Upper lobe of left lung (tissue), 6 donors: ENCODE measurements at places on chromosomes 4 and X. TPM values are rescaled to one million over a fixed set of nuclear protein-coding genes. Genes with fewer than 3 reads are reported as not detected.

DNA sequence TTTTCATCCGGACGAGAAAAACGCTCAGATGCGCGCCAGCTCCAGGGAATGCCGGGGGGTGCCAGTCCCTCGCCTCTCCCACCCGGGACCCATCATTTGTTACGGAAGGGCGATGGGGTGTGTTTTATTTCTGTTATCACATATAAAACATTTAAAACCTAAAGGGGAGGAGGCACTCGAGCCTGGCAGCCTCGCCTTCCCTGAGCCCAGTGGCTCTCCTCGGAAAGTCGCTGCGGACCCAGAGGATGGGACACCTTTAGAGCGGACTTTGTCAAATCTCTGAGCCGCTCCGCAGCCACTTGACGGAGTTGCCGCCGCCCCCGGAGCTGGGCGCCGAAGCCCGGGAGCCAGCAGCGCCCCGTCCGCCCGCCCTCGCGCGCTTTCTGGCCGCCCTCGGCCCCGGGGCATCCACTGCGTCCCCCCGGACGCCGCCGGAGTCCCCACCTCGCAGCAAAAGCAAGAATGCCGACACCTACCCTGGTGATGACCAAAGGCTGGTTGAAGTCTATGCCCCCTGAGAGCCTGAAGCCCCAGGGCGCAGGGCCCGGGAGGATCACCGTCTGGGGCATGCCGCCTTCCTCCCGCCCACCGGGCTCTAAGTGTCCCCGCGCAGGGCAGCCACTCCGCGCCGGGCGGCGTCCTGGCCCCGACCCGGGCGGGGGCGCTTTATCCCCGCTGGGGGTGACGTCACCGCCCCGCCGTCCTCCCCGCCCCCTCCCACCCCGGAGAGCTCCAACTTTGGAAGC lies at the start of gene PDLIM3:
TSS of gene PDLIM3 (minus strand) at position 642 of the 746 bp plus-strand sequence. CDS start at position 569, 73 bp downstream.
- peak; percentile 93 for DNase-seq
- H3K27ac ChIP-seq, result peak within 1 kb of the TSS; percentile 91
- no peaks in the 10 kb centered on the region for H3K27me3 ChIP-seq
- H3K4me1 ChIP-seq, result peaks cover 7% of the 10 kb centered on the region

DNA sequence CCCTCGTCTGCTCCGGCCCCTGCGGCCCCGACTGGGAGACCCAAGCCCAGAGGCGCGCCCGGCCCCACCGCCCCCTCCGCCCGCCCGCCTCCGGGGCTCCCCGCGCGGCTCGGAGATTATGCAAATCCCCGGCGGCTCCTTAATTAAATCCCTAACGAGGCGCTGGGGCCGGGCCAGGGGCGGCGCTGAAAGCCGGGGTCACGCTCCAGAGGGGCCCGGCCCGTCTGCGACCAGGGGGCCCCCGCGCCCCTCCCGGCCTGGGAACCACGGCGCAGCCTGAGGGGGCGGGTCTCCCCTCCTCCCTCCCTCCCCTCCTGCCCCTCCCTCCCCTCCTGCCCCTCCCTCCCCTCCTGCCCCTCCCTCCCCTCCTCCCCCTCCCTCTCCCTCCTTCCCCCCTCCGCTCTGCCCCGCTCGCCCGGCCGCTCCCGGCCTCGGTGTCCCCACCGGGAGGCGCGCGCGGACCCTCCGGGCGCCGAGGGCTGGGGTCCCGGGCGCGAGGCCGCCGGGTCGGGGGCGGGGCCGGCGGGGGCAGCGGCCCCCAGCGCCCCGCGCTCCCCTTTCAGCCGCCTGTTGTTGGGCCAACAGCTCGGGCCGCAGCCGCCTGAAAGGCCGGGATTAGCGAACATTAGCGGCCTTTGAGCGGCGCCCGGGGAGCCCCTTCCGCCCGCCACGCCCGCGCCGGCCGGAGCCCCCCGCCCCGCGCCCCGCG lies 25.9 kb upstream of the FGFR3 start:
- no peaks in the 10 kb centered on the region for H3K36me3 ChIP-seq
- H3K27me3 ChIP-seq, result peaks cover 11% of the 10 kb centered on the region
- DNase-seq, result no peak
- peak overlapping the region; percentile 77 for H3K27ac ChIP-seq
- no peak overlapping the region for H3K4me3 ChIP-seq
- H3K4me1 ChIP-seq, result peaks cover 62% of the 10 kb centered on the region

DNA sequence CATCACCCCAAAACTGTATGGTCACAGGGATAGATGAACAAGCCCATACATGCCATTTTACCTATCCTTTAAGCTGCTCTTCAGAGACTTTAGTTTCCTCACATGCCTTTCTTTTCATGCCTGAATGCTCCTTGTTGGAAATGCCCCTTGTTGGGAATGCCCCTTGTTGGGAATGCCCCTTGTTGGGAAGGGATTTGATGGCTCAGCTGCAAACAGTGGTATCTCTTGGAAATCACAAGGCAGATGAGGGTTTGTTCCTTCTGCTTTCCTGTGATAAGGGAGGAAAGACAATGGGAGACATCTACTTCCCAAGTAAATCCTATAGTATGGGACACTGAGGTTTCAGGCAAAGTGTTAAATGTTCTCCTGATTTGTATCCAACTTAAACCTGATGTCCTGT lies 11.5 kb downstream of the CXCL2 start:
- no peak overlapping the region for H3K4me3 ChIP-seq
- H3K27ac ChIP-seq, result no peak overlapping the region
- no peak for DNase-seq

- H3K27me3 ChIP-seq, result no peaks in the 10 kb centered on the region
- H3K4me3 ChIP-seq, result no peak overlapping the region
- no peak overlapping the region for H3K27ac ChIP-seq
- no peak for DNase-seq
- H3K4me1 ChIP-seq, result no peaks in the 10 kb centered on the region
Measured at GRCh38 chrX:542179-542578, 88.4 kb upstream of the SHOX start.

DNA sequence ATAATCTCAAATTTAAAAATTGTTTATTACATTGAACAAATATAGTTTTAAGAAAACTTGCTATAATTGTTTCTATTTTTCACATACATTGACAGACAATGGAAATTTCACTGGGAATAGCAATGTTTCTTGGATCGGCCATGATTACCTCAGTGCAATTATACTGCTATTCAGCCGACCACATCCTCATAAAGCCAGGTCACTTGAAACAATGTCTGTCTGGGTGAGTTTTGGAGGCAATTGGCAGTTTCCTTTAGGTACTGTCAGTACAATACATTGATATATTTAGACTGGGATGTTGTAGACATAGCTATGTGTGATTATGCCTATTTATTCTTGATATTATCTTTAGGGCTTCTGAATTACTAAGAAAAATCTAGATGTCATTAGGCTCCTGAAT lies 89.5 kb upstream of the VEGFC start:
- DNase-seq, result no peak
- no peak overlapping the region for H3K4me3 ChIP-seq
- no peaks in the 10 kb centered on the region for H3K36me3 ChIP-seq
- no peaks in the 10 kb centered on the region for H3K27me3 ChIP-seq
- H3K4me1 ChIP-seq, result no peaks in the 10 kb centered on the region
- no peak overlapping the region for H3K27ac ChIP-seq

HTN3 gene
- total RNA-seq, result not detected

BEX3 gene
- 198 TPM for total RNA-seq

GRCh38 chrX:44234116-44234515 lies 109.4 kb downstream of the EFHC2 start:
- no peaks in the 10 kb centered on the region for H3K36me3 ChIP-seq
- no peak overlapping the region for H3K27ac ChIP-seq
- H3K27me3 ChIP-seq, result no peaks in the 10 kb centered on the region
- no peak overlapping the region for H3K4me3 ChIP-seq
- no peak for DNase-seq
- no peaks in the 10 kb centered on the region for H3K4me1 ChIP-seq

DNA sequence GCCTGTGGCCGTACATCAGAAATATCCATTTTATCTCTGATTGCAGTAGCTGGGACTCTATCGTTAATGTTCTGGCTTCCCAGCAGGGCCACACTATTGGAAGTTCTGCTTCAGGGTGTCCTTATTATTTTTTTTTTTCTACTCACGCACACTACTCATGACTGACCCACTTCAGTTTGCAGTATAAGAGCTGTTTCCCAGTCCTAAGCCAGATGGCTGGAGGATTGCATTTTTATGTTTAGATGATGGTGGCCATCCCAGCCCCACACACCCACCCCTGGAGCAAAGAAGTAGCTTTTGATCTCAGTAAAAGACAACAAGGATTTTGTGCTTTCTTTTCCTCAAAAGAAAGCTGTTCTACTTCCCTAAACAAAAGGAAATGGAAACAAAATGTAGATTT lies 557.0 kb upstream of the GALNTL6 start:
- no peak for DNase-seq
- no peaks in the 10 kb centered on the region for H3K4me1 ChIP-seq
- no peaks in the 10 kb centered on the region for H3K36me3 ChIP-seq
- no peak overlapping the region for H3K27ac ChIP-seq

DNA sequence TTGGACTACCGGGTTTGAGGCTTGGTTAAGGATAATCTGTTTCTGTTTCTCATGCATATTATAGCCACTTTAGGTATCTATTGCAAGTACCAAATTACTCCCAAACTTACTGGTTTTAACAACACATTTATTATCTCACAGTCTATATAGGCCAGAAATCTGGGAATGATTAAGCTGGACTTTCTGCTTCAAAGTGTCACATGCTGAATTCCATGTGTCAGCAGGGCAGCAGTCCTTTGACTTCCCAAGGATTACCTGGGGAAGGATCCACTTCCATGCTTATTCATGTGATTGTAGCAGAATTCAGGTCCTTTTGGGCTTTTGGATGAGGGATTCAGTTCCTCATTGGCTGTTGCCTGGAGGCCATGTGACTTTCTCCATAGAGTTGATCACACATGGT lies 349.0 kb upstream of the TRAM1L1 start:
- H3K4me3 ChIP-seq, result no peak overlapping the region
- H3K4me1 ChIP-seq, result no peaks in the 10 kb centered on the region
- H3K27ac ChIP-seq, result no peak overlapping the region
- H3K27me3 ChIP-seq, result no peaks in the 10 kb centered on the region

POF1B gene
- 2.1 TPM for total RNA-seq

PLAC1 gene
- not detected for total RNA-seq

DNA sequence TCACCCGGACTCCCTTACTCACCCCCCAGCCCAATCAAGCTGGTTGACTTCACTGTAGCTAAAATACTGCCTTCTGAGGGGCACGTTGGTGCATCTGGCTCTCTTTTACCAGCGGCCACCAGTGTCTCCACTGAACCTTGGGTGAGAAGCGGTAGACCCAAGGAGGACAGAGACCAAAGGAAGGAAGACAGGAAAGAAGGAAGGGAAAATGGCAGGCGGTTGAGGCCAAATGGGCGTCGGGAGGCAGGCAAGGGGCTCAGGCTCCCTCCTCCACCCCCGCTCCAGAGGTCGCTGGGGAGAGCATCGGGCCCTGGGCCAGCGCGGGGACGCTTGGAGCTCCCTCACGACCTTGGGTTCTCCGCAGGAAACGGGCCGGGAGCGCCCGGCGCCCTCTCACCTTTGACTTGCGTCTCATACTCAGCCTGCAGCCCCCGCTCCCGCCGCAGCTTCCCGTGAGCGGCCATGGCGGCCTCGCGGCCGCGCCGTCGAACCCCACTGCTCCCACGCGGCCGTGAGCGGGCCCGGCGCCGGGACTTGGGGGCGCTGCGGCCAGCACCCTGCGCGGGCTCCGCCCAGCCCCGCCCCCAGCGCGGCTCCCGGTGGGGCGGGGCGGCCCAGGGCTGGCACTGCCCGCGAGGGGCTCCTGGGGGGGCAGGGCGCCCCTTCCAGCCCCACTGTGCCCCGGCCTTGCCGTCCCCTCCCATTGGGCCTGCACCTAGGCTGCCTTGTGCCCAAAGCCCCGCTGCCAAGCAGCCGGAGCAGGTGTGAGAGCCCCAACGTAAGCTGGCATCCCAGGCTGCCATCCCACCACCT lies at the start of gene ARHGAP4:
TSS of gene ARHGAP4 (minus strand) at position 526 of the 813 bp plus-strand sequence. CDS start at position 464, 62 bp downstream.
- peak within 1 kb of the TSS; percentile 59 for H3K4me3 ChIP-seq
- peaks cover 33% of the 10 kb centered on the region for H3K4me1 ChIP-seq
- DNase-seq, result peak; percentile 88
- peak within 1 kb of the TSS; percentile 98 for H3K27ac ChIP-seq

- H3K4me3 ChIP-seq, result no peak overlapping the region
- H3K27me3 ChIP-seq, result no peaks in the 10 kb centered on the region
- no peaks in the 10 kb centered on the region for H3K36me3 ChIP-seq
- DNase-seq, result no peak
Measured at GRCh38 chr4:17646693-17647092, 32.3 kb downstream of the MED28 start.

DSPP gene
- total RNA-seq, result not detected

YY2 gene
- 6.9 TPM for total RNA-seq

DNA sequence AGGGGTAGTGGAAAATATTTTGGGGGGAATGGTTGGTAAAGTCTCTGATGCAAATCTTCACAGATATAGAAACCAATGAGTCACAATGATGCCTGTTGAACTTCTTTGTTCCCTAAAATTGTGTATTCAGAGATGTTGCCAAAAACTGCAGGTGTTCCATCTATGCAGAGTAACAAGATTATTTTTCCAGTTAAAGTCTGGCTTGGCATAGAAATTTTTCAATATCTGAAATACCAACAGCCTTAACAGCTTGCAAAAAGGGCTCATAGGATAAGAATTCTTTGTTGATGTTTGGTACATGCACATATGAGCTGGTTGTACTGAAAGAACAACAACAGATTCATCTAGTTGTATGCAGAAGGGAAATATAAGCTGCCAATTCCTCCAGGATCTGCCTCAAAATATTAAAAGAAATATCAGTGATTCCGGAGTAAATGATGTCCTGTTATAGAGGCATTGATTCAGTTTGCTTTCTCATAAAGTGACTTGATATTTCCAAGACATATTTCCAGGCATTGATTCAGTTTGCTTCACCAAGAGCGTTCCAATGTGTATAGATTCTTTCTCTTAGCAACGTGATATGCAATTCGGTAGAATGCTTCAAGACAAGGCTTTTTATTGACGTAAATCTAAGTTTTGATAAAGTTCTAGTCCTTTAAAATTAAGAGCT lies 564.4 kb downstream of the TMA16 start:
- no peak overlapping the region for H3K27ac ChIP-seq
- no peaks in the 10 kb centered on the region for H3K27me3 ChIP-seq
- H3K36me3 ChIP-seq, result no peaks in the 10 kb centered on the region

DMRTC1B gene
- not detected for total RNA-seq

USP51 gene
- 0.55 TPM for total RNA-seq

DTHD1 gene
- total RNA-seq, result 12.6 TPM

- no peaks in the 10 kb centered on the region for H3K27me3 ChIP-seq
- H3K4me3 ChIP-seq, result no peak overlapping the region
- no peaks in the 10 kb centered on the region for H3K36me3 ChIP-seq
- peak overlapping the region; percentile 24 for H3K27ac ChIP-seq
Measured at GRCh38 chr4:81490403-81491160, 18.9 kb upstream of the RASGEF1B start.

SH3RF1 gene
- total RNA-seq, result 37.7 TPM

GRCh38 chrX:20352935-20353336 lies 86.2 kb upstream of the RPS6KA3 start:
- H3K4me3 ChIP-seq, result no peak overlapping the region
- no peaks in the 10 kb centered on the region for H3K27me3 ChIP-seq
- no peak overlapping the region for H3K27ac ChIP-seq
- no peaks in the 10 kb centered on the region for H3K4me1 ChIP-seq
- no peak for DNase-seq
- H3K36me3 ChIP-seq, result no peaks in the 10 kb centered on the region

GRCh38 chr4:165382640-165383039 lies 3.8 kb downstream of the CPE start:
- no peak for DNase-seq
- no peaks in the 10 kb centered on the region for H3K36me3 ChIP-seq
- no peaks in the 10 kb centered on the region for H3K27me3 ChIP-seq
- no peak overlapping the region for H3K4me3 ChIP-seq
- no peak overlapping the region for H3K27ac ChIP-seq

PDE5A gene
- total RNA-seq, result 37.8 TPM
